ENCODE measurements at places on chromosomes 1 and 21.
A peak's percentile ranks its signal among the peaks of the same experiment; 100 is the strongest.

- DNase-seq, result no peak
These were observed 475.8 kb upstream of the OLFM3 start for GRCh38 chr1:102472520-102472919.

- DNase-seq, result no peak
These were observed 91.4 kb downstream of the MACF1 start for GRCh38 chr1:39295901-39296300.

GRCh38 chr1:20158358-20159070, 19.4 kb downstream of the PLA2G2F start:
- no peak for DNase-seq

- no peak for DNase-seq
These were observed 63.4 kb upstream of the PSEN2 start for GRCh38 chr1:226806988-226807387.

- no peak for DNase-seq
These were observed 18.5 kb downstream of the SERTAD4 start for GRCh38 chr1:210250998-210251679.

- DNase-seq, result no peak
These were observed at the start of the genes FAM229A and TSSK3 for GRCh38 chr1:32362474-32363313. TSS of gene FAM229A (minus strand) at chr1:32362485. CDS start at chr1:32362091, 394 bp downstream. TSS of gene TSSK3 (plus strand) at chr1:32362539. CDS start at chr1:32362702, 163 bp downstream.

DNA sequence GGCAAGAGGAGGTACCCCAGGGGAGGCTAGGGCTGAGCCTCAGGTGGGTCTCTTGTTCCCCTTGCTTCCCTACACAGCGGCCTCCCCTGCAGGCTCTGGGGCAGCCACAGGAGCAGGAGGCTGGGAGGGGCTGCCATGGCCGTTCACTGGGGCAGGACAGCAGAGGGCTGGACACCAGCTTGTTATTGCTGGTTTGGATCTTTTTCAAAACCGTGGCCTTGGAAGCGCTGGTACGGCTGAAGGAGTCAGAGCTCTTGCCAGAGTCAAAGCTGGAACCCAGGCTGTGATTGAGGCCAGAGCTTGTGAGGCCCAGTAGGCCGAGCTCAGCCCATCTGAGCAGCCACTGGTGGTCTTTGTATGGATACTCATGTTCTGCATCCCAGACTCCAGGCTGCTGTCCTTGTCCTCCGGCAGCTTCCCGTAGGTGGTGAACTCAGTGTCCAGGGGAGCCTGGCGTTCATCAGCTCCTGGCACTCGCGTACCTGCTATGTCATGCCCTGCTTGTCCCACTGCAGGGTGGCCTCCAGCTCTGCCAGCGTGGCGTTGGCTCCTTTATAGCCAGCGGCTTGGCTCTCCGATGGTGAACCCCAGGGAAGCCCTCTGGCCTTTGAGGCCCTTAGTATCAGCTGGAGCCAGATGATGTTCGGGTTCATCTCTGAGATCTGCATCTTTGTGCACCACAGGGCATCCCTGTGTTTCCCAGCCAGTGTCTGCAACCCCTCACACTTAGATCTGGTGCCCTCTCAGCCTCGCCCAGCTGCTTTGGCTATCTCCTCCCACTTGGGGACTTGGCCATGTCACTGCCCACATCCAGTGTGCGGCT, 40.3 kb upstream of the THEM4 start:
- DNase-seq, result no peak

- DNase-seq, result no peak
These were observed 45.5 kb downstream of the SNRPE start for GRCh38 chr1:203906932-203907331.

DNA sequence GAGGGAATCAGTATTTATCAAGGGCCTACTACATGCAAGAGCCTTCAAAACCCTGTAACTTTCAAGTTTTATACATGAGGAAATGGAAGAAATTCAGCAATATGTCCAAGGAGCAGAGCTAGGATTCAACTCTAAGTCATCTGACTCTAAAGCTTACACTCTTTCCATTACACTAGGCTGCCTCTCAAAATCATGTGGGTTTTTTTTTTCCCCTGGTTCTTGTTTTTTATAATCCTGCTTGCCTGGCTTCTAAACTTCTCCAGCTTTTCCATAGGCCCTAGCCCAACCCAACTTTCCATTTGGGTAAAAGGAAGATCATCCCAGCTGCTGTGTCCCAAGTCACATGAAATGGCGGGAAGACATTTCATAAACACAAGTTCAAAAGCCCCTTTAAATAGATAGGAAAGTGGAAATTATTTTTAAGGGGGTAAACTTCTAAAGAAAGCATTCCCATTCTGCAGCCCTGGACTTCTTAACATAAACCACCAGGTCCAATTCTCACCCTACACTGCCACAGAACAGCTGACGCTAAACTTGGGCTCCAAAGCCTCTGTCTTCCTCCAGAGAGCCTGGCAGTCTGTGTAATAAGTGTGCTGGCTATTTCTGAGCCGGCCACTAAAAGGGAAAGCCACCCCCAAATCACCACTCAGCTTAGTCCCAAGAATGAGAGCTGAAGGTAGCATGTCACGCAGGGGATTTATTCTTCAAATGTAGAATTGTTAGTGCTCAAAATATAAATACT, 46.9 kb downstream of the ITPKB start:
- no peak for DNase-seq

GRCh38 chr1:50955116-50955515, 5.0 kb downstream of the FAF1 start:
- DNase-seq, result no peak

GRCh38 chr21:45097827-45098387, 23.5 kb downstream of the ADARB1 start:
- no peak for DNase-seq

DNA sequence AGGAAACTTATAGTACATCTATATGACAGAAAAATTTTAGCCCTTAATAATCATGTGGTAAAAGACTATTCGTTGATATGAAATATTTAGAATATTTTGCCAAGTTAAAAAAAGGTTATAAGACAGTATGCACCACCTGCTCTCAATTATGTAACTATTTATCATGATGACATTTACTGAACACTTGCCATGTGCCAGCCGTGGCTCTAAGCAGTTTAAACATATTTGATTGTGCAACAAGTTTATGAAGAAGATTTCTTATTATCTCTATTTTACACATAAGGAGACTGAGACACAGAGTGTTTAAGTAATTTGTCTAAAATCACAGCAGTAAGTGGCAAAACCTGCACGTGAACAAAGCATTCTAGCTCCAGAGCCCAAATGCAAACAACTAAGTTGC, 199.3 kb upstream of the JUN start:
- no peak for DNase-seq

DNA sequence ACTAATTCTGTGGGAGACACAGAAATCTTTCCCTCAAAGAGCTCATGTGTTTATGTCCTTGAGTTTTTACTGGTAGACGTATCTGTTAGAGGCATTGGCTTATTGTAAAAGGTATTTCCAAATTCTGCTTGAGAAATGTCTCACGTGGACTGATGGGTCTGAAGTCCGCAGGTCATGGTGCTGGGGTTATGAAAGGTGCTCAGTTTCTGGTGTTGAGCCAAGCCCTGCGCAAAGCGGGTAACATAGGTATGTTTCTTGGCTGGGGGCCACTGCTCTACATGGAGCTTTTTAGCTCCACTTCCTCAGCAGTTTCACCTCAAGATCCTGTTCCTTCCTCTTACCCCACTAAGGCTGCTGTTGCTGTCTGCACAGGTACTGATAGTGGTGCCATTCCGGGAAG, 10.8 kb downstream of the UTP25 start:
- DNase-seq, result no peak

- no peak for DNase-seq
These were observed 36.5 kb downstream of the GIPC2 start for GRCh38 chr1:78081980-78082860.

DNA sequence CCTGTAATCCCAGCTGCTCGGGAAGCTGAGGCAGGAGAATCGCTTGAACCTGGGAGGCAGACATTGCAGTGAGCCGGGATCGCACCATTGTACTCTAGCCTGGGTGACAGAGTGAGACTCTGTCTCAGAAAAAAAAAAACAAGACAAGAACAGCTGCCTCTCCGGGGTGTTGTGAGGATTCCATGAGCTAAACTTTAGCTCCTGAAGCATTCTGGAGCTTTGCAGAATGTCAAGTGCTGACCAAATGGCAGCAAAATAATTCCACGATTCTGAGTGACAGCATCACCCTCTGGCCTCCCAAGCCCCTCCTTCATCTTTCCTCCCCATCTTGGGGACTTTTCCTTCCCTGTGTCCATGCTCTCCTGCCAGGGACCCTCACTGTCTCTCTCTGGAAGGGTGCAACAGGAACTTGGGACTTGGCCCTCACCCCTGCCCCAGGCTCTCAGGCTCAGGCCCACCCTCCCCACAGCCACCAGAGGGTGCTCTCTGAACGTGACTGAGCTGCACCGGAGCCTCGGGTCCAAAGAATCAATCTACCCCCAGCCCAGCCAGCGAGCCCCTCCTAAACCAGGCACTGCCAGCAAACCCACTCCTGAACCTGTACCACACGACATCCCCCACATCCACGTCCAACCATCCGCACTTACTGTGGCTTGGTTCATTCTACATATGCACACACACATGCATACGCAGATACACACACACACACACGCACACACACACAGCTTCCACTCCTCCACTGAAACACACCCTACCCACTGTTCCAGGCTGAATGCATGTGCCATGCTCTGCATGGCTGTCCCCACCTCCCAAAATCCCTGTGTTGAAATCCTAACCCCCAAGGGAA, 45.7 kb downstream of the ACOT7 start:
- peak; percentile 52 for DNase-seq

DNA sequence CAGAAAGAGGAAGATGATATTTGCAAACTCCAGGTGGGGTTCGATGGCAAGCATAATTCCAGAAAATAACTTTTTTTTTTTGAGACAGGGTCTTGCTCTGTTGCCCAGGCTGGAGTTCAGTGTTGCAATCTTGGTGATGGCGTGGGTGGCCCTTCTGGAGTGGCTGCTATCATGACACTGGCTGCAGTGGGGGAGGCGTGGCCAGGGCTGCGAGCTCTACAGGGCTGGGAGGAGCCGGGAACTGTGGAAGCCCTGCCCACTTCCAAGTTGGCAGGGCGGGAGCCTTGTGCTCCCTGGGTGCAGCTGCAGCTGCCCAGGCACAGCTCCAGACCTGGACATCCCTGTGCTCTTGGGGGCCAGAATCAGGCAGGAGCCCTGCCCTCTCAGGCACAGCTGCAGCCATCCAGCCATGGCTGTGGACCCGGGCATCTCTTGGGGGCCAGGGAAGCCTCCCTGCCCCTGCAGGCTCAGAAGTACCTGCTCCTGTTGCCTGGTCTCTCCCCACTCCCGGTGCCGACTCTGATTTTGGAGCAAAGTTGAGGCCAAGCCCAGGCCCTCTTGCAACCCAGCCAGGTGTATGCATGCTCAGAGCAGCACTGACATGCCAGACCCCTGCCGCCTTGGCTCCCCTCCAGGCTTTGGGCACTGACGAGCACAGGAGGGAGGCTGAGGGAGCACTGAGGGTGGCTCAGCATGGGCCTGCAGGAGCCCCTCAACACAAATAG, 7.2 kb upstream of the BCL10 start:
- DNase-seq, result no peak

DNA sequence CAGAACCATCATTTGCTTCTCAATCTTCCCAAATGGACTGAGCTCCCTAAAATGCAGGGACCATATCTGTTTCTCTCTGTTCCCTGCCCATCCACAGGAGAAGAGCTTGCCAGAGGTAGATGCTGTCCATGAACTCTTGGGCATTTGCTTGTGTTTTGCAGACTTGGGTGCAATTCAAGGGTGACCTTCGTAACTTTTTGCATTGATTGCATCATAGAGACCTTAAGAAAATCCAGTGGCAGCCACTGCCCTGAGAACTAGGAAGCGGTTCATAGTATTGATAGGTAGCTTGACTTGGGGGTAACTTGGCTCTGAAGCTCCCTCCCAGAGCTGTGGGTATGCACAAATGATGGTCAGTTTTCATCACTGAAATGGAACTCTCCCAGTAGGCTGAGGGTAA, 34.3 kb upstream of the EDEM3 start:
- no peak for DNase-seq

DNA sequence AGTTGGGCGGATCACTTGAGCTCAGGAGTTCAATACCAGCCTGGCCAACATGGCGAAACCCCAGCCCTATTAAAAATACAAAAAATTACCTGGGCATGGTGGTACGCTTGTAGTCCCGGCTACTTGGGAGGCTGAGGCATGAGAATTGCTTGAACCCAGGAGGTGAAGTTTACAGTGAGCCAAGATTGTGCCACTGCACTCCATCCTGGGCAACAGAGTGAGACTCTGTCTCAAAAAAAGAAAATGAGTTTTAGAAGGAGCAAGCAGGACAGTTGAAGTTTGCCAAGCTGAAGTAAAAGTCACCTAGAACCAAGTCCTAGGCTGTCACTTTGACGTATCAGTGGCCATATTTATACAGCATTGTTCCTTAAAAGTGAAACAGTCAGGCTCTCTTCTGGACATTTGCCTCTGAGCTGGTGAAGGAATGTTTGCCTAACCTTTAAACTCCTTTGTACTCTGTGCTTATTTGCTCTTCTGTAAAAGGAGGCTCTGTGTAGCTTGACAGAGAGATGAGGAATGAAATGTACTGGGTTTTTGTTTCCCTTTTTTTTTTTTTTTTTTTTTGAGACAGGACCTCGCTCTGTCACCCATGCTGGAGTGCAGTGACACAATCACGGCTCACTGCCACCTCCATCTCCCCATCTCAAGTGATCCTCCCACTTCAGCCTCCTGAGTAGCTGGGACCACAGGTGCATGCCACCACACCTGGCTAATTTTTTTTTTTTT, 2.8 kb downstream of the RAB4A start:
- no peak for DNase-seq

GRCh38 chr21:38476385-38476784, 21.9 kb downstream of the ERG start:
- no peak for DNase-seq

DNA sequence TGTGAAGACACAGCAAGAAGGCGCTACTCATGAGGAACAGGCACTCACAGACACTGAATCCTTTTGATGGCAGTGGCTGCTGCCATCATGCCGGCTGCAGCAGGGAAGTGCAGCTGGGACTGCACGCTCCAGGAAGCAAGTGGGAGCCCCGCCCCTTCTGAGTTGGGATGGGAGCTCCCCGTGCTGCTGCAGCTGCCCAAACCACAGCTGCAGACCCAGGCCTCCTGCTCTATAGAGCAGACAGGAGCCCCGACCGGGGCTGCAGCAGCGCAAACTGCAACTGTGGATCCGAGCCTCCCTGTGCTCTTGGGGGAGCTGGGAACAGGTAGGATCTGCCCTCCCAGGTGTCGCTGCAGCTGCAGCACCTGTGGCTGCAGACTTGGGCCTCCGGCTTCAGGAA, 65.2 kb upstream of the MARK1 start:
- no peak for DNase-seq

- no peak for DNase-seq
These were observed 81.3 kb upstream of the RGS4 start for GRCh38 chr1:162987866-162988265.
